ENCODE measurements at places on chromosomes 6 and 20.

- no peak for DNase-seq
These were observed 464.4 kb upstream of the CHD6 start for GRCh38 chr20:42082611-42083010.

GRCh38 chr6:135581211-135581610, 83.7 kb upstream of the AHI1 start:
- no peak for DNase-seq

DNA sequence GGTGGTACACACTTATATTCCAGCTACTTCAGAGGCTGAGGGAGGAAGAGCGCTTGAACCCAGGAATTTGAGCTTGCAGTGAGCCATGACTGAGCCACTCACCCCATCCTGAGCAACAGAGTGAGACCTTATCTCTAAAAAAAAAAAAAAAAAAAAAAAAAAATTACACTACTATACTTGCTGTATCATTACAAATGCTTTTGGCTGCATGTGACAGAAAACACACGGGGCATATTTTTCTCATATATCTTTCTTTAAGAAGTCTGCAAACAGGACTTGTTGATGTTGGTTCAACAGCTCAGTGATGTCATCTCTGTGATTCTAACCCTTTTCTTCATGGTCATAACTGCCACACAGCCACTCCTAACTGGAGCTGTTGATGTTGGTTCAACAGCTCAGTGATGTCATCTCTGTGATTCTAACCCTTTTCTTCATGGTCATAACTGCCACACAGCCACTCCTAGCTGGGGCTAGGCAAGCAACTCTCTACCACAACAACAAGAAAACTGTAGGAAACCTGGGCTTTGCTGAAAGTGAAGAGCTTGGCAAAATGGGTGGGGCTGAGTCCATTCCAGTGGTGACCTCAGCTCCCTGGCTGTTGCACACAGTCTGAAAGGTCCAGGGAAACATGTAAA, 19.8 kb downstream of the MTFR2 start:
- DNase-seq: no peak

- no peak for DNase-seq
These were observed 107.8 kb downstream of the RNGTT start for GRCh38 chr6:88855541-88856147.

GRCh38 chr6:3695065-3695817, 56.3 kb downstream of the PXDC1 start:
- no peak for DNase-seq

DNA sequence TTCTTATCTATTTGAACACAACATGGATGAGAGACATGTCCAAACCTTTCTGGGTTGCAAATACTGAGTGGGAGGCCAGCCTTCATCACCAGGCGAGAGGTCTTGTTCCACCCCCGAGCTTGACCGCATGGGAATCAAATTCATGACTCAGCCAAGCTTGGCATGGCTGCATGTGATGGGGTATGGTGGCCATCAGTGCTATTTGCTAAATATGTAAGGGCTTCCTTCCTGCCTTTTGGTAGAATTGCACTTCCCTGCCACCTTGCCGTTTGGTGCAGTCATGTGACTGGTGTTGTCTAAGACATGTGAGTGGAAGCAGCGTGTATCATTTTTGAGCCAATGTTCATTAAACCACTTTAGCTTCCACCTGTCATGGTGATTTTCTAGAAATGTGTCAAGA, 508.9 kb upstream of the SULF2 start:
- DNase-seq: no peak

- no peak for DNase-seq
These were observed 351.0 kb downstream of the BCKDHB start for GRCh38 chr6:80457439-80457933.

GRCh38 chr20:37379967-37380828, 34.3 kb downstream of the SRC start:
- DNase-seq: no peak

GRCh38 chr6:73515204-73515655, 5.6 kb downstream of the EEF1A1 start:
- no peak for DNase-seq

DNA sequence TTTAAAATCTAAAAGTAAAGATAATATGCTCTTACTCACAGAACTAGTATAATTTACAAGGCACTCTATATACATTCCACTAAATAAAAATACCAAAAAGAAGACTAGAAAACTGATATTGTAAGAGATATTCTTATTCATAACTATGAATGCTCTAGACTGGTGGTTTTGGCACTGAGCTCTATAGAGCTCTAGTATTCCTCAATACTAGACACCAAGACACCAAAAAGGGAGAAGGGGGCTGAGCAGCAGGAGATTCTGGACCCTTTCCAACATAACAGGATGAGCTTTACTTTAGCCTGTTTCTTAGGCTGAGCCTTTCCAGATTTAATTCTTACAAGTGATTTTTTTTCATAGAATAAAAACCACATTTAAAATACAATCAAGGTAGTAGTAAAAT, 173.6 kb downstream of the COL21A1 start:
- DNase-seq: no peak

DNA sequence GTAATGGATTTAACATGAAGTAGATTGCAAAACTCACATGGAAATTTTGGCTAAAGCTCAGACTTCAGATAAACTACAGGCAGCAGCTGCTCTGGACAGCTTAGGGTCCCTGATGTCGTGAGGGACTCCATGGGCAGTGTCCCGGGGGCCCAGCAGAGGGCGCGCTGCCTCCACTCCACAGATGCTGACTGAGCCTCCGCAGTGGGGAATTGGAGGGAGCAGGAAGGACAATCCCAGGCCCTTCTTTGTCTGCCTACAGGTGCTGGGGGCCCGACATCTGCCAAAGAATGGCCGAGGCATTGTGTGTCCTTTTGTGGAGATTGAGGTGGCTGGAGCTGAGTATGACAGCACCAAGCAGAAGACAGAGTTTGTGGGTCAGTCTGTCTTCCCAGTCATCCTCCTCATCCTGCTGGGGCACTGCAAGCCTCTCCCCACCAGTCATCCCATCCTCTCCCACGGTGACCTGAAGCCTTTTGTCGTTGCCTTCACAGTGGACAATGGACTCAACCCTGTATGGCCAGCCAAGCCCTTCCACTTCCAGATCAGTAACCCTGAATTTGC, 35.9 kb downstream of the PLCG1 start:
- DNase-seq: peak; percentile 54

GRCh38 chr6:131946992-131947955, 3.9 kb downstream of the CCN2 start:
- no peak for DNase-seq

DNA sequence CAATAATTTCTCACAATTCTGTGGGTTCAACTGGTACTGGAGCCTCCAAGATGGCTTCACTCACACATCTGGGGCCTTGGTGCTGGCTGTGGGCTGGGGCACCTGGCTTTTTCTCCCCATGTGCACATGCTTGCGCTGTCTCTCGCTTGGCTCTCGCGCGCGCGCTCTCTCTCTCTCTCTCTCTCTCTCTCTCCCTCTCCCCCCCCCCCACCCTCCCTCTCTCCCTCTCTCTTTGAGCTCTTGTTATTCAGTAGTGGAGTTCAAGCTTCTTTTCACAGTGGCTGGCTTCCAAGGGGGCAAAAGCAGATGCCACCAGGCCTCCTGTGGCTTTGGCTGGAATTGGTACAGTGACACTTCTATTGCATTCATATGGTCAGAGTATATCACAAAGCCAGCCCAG, 10.8 kb upstream of the TBCC start:
- no peak for DNase-seq

DNA sequence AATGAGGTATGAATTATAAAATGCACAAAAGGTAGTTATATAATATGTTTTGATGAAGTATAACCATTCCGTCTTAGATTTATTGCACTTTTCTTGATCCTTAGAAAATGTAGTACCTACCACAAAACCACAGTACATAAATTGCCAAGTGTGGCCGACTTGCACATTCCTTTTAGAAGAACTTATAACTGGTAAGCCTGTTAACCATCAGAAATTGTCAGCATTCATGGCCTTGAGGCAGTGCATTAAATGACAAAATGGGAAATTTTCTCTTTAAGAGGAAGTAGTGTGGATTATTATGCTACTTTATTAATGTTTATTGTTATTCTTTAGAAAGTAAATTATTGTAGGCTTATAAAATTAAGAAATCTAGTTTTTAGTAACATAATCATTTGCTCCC, 29.6 kb downstream of the TAB2 start:
- DNase-seq: no peak
